Upper lobe of left lung (tissue), 6 donors: ENCODE measurements at places on chromosomes 2 and 18.
A peak's percentile ranks its signal among the peaks of the same experiment; 100 is the strongest.

- DNase-seq, result peak; percentile 64
- H3K4me3 ChIP-seq, result peak overlapping the region; percentile 47
- peak overlapping the region; percentile 71 for H3K27ac ChIP-seq
- H3K36me3 ChIP-seq, result no peaks in the 10 kb centered on the region
- no peaks in the 10 kb centered on the region for H3K27me3 ChIP-seq
- H3K4me1 ChIP-seq, result peaks cover 11% of the 10 kb centered on the region
Measured at GRCh38 chr2:227164763-227165291, 403 bp downstream of the COL4A3 start.

GRCh38 chr2:28134857-28135256, 244.3 kb downstream of the BABAM2 start:
- no peaks in the 10 kb centered on the region for H3K27me3 ChIP-seq
- no peak overlapping the region for H3K4me3 ChIP-seq
- no peak overlapping the region for H3K27ac ChIP-seq
- no peak for DNase-seq
- no peaks in the 10 kb centered on the region for H3K36me3 ChIP-seq

DNA sequence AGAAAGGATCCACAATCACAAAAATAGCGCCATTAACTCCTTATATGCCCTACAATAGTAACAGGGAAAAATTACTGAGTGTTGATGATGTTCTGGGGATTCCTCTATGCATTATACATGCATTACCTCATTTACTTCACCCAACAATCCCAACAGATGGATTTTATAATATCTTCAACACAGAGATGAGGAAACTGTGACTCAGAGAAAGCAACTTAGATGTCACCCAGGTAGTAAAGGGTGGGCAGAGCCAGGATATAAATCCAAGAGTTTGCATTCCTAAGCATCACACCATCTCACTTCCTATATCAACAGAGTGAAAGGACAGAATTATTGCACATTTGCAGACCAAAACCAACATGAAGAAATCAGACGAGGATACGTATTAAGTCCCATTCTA, 144.2 kb downstream of the TCF4 start:
- DNase-seq, result no peak
- no peak overlapping the region for H3K27ac ChIP-seq
- H3K27me3 ChIP-seq, result no peaks in the 10 kb centered on the region
- H3K4me1 ChIP-seq, result no peaks in the 10 kb centered on the region
- H3K36me3 ChIP-seq, result no peaks in the 10 kb centered on the region
- H3K4me3 ChIP-seq, result no peak overlapping the region

GRCh38 chr2:206696910-206697309, 21.3 kb downstream of the DYTN start:
- H3K36me3 ChIP-seq, result no peaks in the 10 kb centered on the region
- H3K27me3 ChIP-seq, result no peaks in the 10 kb centered on the region
- H3K4me1 ChIP-seq, result no peaks in the 10 kb centered on the region
- no peak for DNase-seq
- no peak overlapping the region for H3K4me3 ChIP-seq

DNA sequence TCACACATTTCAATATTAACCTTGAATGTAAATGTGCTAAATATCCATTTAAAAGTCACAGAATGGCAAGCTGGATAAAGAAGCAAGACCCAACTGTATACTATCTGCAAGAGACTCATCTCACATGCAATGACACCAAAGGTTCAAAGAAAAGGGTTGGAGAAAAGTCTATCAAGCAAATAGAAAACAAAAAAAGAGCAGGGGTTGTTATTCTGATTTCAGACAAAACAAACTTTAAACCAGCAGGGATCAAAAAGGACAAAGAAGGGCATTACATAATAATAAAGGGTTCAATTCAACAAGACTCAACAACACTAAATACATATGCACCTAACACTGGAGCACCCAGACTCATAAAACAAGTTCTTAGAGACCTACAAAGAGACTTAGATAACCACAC, 14.5 kb upstream of the UNC80 start:
- no peaks in the 10 kb centered on the region for H3K36me3 ChIP-seq
- H3K4me1 ChIP-seq, result no peaks in the 10 kb centered on the region
- DNase-seq, result no peak
- H3K27ac ChIP-seq, result no peak overlapping the region
- no peak overlapping the region for H3K4me3 ChIP-seq
- no peaks in the 10 kb centered on the region for H3K27me3 ChIP-seq

DNA sequence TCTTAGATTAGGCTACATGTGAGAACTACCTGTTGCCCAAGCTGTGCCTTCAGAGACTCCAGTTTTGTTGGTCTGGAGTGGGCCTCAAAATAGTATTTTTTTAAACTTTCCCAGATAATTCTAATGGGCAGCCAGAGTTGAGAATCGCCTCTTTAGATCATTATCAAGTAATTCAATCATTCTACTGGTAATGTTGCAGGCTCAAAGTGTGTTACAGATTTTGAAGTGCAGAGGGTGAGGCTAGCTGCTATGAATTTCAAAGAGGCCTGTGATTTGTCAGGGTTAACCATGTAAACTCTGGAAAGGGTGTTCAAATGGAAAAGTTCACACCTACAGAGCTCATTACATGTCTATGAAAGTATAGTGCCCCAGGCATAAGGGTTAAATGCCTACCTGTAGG, 30.1 kb downstream of the ANKRD29 start:
- no peaks in the 10 kb centered on the region for H3K36me3 ChIP-seq
- H3K4me3 ChIP-seq, result no peak overlapping the region
- H3K4me1 ChIP-seq, result peaks cover 15% of the 10 kb centered on the region

- no peaks in the 10 kb centered on the region for H3K27me3 ChIP-seq
- DNase-seq, result no peak
- no peak overlapping the region for H3K27ac ChIP-seq
- no peaks in the 10 kb centered on the region for H3K4me1 ChIP-seq
Measured at GRCh38 chr2:239589270-239589825, 188.5 kb upstream of the HDAC4 start.

DNA sequence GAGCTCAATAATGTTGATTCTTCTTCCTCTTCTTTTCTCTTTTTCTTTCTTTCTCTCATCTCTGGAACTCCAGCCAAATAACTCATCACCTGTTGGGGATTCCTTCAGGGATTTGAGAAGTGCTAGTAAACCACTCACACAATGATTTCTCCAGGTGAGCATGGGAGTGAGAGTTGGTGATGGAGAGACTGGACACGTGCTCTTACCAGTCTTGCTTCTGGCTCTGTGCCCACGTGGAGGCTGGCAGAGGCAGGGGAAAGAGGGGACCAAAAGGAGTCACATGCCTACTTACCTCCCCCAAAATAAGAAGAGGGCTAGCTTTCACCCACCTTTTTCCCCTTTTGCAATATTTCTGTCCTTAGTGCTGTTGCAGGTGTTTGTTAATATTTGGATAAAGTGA, 28.6 kb upstream of the CCDC85A start:
- no peaks in the 10 kb centered on the region for H3K4me1 ChIP-seq
- no peaks in the 10 kb centered on the region for H3K27me3 ChIP-seq
- DNase-seq, result no peak
- no peaks in the 10 kb centered on the region for H3K36me3 ChIP-seq

- peak overlapping the region; percentile 56 for H3K4me3 ChIP-seq
- peaks cover 24% of the 10 kb centered on the region for H3K4me1 ChIP-seq
- H3K27me3 ChIP-seq, result no peaks in the 10 kb centered on the region
- H3K27ac ChIP-seq, result peak overlapping the region; percentile 84
- DNase-seq, result no peak
- no peaks in the 10 kb centered on the region for H3K36me3 ChIP-seq
Measured at GRCh38 chr18:55320424-55321264, 267.3 kb downstream of the TCF4 start.

DNA sequence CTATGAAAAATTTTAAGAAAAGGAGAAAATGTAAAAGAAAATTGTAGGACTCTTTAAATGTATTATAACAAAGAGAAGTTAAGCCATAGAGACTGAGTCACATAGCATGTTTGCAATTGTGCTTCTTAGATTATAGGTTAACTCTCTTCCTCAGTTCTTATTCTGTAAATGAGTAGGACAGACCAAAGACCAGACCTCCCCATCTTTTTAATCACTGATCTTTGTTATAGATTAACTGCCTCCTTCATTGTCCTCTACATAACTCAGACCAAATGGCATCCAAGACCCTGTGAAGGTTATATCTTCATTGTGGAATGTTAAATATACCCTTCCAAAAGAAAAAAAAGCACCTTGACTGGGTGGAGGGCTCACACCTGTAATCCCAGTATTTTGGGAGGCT, 316.9 kb upstream of the LRRTM4 start:
- H3K27ac ChIP-seq, result no peak overlapping the region
- no peak for DNase-seq
- no peaks in the 10 kb centered on the region for H3K4me1 ChIP-seq
- H3K4me3 ChIP-seq, result no peak overlapping the region

GRCh38 chr2:191869178-191869577, 22.3 kb upstream of the CAVIN2 start:
- H3K27ac ChIP-seq, result no peak overlapping the region
- H3K4me3 ChIP-seq, result no peak overlapping the region
- H3K36me3 ChIP-seq, result no peaks in the 10 kb centered on the region
- DNase-seq, result peak; percentile 25
- H3K27me3 ChIP-seq, result no peaks in the 10 kb centered on the region

- H3K4me3 ChIP-seq, result no peak overlapping the region
- H3K4me1 ChIP-seq, result no peaks in the 10 kb centered on the region
- no peak for DNase-seq
Measured at GRCh38 chr2:208929894-208930427, 493.9 kb upstream of the MAP2 start.

DNA sequence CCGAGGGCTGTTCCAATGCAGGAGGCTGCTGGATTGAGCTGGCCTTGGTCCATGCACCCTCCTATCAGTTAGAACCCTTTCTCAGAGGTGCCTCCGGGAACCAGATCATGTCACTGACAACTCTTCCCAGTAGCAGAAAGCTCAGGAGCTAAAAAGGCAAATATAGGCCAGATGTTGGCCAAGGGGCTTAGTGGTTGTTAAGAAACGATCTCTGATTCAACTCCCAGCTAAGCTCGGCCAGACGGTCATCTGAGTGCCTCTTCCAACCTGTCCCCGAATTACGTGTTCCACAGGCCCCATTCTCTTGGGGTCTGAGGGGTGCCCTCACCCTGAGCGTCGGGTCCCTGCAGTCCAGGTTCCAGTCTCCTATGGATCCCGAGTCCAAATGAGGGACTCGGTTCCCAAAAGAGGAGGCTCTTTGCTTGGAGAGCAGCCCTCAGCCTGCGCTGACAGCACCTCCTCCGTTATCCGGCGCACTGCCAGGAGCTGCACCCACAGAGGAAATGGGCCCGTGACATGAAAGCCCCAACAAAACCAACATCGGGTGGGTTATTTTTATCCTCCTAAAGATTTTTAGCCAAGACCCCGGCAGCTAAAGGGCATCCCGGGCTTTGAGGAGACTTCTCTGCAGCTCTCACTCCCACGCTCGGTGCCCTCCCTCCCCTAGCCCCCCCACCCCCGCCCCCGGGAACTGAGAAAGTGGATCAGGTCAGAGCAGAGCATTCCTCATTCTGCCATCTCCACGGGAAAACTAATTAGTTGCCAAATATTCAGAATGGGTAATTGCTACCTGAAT, 106.6 kb upstream of the ID2 start:
- peaks cover 4% of the 10 kb centered on the region for H3K4me1 ChIP-seq
- no peaks in the 10 kb centered on the region for H3K36me3 ChIP-seq
- no peak overlapping the region for H3K4me3 ChIP-seq
- H3K27me3 ChIP-seq, result no peaks in the 10 kb centered on the region
- H3K27ac ChIP-seq, result no peak overlapping the region

- no peaks in the 10 kb centered on the region for H3K4me1 ChIP-seq
- no peaks in the 10 kb centered on the region for H3K27me3 ChIP-seq
- H3K27ac ChIP-seq, result no peak overlapping the region
- no peak overlapping the region for H3K4me3 ChIP-seq
- H3K36me3 ChIP-seq, result no peaks in the 10 kb centered on the region
Measured at GRCh38 chr18:57267368-57267925, 84.9 kb upstream of the ST8SIA3 start.

DNA sequence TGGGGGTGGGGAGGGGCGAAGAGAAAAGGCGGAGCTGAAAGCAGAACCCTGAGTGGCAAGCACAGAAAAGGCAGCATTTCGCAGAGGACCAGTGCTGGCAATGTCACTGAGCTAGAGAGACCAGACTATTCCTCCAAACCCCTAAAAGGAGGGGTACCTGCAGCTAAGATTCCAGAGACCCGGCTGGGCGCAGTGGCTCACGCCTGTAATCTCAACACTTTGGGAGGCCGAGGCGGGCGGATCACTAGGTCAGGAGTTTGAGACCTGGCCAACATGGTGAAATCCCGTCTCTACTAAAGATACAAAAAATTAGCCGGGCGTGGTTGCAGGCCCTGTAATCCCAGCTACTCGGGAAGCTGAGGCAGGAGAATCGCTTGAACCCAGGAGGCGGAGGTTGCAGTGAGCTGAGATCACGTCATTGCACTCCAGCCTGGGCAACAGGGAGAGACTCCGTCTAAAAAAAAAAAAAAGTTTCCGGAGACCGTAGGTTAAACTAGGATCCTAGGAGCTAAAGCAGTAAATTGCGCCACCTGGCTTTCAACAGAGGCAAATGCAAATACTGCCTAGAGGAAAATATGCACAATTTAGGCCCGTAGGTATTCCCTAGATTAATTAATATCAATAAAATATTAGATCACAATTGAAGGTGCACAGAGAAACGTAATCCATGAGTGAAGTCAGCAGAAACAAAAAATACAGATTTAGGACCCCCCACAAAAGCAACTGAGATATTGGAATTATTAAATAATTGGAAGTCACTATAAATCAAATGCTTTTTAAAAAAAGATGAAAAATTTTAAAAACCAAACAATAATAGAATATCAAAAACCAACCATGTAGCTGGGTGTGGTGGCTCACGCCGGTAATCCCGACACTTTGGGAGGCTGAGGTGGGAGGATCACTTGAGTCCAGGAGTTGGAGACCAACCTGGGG, 4.9 kb downstream of the UCN start:
- no peak overlapping the region for H3K27ac ChIP-seq
- peaks cover 8% of the 10 kb centered on the region for H3K27me3 ChIP-seq
- H3K4me1 ChIP-seq, result peaks cover 21% of the 10 kb centered on the region
- H3K4me3 ChIP-seq, result peak overlapping the region; percentile 31
- DNase-seq, result no peak

DNA sequence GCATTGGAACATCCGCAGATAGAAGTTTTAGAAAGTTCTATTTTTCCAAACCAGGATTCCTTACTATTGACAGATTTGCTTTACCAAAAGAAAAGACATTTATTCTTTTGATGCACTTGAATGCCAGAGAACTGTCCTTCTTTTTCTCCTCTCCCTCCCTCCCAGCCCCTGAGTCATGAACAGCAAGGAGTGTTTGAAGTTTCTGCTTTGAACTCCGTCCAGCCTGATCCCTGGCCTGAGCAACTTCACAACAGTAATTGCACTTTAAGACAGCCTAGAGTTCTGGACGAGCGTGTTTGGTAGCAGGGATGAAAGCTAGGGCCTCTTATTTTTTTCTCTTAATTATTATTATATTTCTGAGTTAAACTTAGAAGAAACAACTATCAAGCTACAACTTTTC, 33.6 kb downstream of the APCDD1 start:
- no peak overlapping the region for H3K4me3 ChIP-seq
- H3K27ac ChIP-seq, result no peak overlapping the region
- H3K27me3 ChIP-seq, result no peaks in the 10 kb centered on the region
- H3K36me3 ChIP-seq, result peaks cover 29% of the 10 kb centered on the region
- DNase-seq, result no peak
